ENCODE measurements at places on chromosomes 3 and 15.

- peak; percentile 93 for DNase-seq
- H3K4me1 ChIP-seq, result peaks cover 79% of the 10 kb centered on the region
- no peaks in the 10 kb centered on the region for H3K27me3 ChIP-seq
These were observed 72.1 kb downstream of the IL1RAP start for GRCh38 chr3:190585805-190586630.

DNA sequence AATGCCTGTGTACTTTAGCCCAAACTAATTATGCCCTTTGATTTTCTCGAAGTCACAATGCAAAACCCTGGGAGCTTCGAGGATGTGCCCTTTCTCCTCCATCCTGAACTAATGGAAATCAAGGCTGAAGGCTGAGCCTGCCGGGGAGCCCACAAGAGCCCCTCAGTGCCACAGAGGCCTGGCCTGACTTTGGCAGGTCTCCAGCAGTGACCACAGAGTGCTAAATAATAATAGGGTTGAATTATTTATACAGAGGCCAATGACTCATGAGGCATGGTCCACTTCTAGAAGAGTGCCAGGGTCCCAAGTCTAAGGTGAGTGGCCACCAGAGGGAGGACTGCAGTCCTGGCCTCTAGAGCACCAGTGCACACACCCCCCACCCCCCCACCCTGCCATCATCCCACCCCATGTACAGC, 19.1 kb upstream of the GLCE start:
- H3K27ac ChIP-seq, result no peak overlapping the region
- no peaks in the 10 kb centered on the region for H3K27me3 ChIP-seq
- no peak overlapping the region for H3K4me3 ChIP-seq
- peaks cover 13% of the 10 kb centered on the region for H3K4me1 ChIP-seq
- no peak for DNase-seq

DNA sequence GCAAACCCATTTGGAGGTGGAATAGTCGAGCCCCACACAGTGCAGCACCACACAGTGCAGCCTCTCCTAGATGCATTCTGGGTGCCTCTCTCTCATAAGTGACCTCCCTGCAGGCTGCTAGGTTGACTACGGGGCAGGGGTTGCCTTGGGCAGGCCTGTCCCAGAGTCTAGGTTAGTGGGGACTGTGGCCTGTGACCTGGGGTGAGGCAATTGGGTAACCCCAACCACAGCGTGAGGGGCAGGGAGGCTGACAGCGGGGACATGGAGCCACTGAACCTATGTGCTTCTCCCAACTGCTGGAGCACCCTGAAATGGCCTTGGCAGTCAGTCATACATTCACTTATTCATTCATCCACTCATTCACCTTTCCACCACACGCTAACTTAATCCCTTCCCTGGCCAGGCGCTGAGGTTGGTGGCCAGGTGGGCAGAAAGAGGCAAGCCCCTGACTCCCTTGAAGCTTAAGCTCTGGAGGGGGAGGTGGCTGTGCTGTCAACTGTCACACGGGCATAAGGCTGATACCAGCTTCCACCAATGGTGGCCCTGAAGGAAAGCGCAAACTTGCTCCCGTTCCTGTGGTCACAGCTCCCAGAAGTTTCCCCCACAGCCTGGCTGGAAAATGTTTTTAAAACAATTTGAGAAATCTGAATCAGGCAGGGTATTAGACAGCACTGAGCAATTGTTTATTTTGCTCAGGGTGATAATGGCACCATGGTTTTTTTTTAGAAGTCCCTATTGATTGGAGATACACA, 46.2 kb downstream of the WNT7A start:
- H3K4me1 ChIP-seq, result no peaks in the 10 kb centered on the region
- no peak for DNase-seq
- H3K27me3 ChIP-seq, result no peaks in the 10 kb centered on the region
- H3K4me3 ChIP-seq, result no peak overlapping the region
- H3K36me3 ChIP-seq, result no peaks in the 10 kb centered on the region

GRCh38 chr3:94441494-94441847, 378.6 kb downstream of the NSUN3 start:
- no peaks in the 10 kb centered on the region for H3K36me3 ChIP-seq
- no peak overlapping the region for H3K27ac ChIP-seq
- no peaks in the 10 kb centered on the region for H3K4me1 ChIP-seq
- no peak for DNase-seq
- H3K27me3 ChIP-seq, result no peaks in the 10 kb centered on the region

All from A673 (cell line).